ENCODE measurements at places on chromosomes 7 and 10.

- DNase-seq = no peak
These were observed 126.1 kb downstream of the ELAPOR2 start for GRCh38 chr7:86933295-86933845.

GRCh38 chr10:11280187-11280932, 262.7 kb downstream of the CELF2 start:
- DNase-seq = no peak

GRCh38 chr7:132276234-132276630, 300.0 kb downstream of the PLXNA4 start:
- DNase-seq = no peak

GRCh38 chr10:70856454-70856853, 31.9 kb downstream of the PCBD1 start:
- no peak for DNase-seq

- DNase-seq = no peak
These were observed 91.2 kb upstream of the PARD3 start for GRCh38 chr10:34906067-34906965.

DNA sequence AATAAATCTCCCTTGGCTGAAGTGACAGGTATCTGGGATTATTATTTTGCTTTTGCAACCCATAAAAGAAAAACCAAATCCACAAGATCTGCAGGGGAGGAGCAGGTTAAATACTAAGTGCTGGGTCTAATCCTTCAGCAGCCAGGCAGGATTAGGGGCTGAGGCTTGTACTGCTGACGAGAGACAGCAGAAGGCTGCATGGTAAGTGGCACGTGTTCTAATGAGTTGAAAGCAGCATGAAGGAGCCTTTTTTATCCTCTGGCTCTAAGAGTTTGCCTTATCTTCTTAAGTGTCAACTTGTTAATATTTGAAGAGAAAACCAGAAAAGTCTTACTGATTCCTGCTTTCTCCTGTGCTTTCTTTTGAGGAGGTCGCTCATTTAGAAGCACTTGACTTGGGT, 50.0 kb downstream of the LYZL2 start:
- DNase-seq = no peak

DNA sequence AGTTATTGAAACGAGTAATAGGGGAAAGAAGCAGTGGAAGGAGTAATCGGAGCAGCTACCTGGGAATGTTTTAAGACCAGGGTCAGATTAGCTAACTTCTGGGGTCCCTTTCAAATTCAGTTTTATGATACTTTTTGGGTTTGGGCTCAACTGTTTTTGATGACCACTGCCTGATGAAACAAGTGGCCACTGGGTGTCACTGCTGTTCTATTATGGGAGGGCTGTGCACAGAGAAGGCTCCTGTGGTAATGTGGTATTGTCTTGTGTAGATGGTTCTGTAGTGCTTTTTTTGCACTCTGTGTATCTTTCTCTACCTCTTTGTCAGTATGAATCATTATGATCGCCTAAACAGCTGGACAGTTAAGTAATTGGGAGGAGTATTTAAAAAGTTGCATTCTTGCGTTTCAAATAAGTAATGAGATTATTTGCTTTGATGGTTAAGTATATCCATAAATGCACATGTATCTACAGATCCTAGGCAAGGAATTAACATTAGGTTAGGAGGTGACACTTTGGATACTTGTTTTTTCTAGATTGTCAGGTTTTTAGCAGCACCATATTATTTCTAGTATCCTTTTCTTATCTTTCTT, 128.4 kb downstream of the ABCA13 start:
- DNase-seq = peak; percentile 21

DNA sequence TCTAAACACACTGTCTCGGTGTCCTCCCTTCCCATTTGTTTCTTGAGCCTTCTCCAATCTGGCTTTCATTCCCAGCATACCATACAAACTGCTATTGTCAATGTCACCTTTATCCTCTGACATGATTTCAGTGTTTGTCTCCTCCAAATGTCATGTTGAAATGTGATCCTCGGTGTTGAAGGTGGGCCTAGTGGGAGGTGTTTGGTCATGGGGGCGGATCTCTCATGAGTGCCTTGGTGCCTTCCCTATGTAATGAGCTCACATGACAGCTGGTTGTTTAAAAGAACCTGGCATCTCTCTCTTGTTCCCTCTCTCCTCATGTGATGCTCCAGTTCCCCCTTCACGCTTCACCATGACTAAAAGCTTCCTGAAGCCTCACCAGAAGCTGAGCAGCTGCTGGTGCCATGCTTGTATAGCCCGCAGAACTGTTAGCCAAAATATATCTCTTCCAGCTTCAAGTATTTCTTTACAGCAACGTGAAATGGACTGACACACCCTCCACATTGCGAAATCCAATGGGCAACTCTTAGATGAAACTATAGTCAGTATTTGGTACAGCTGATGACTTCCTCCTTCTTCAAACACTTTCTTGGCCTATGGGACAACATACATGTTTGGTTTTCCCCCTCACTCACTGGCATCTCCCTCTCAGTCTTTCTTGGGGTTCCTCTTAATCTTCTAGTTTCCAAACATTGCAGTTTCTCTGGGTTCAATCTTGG, 27.8 kb downstream of the RNLS start:
- DNase-seq = no peak

GRCh38 chr7:152103066-152103465, 77.6 kb downstream of the GALNT11 start:
- no peak for DNase-seq

DNA sequence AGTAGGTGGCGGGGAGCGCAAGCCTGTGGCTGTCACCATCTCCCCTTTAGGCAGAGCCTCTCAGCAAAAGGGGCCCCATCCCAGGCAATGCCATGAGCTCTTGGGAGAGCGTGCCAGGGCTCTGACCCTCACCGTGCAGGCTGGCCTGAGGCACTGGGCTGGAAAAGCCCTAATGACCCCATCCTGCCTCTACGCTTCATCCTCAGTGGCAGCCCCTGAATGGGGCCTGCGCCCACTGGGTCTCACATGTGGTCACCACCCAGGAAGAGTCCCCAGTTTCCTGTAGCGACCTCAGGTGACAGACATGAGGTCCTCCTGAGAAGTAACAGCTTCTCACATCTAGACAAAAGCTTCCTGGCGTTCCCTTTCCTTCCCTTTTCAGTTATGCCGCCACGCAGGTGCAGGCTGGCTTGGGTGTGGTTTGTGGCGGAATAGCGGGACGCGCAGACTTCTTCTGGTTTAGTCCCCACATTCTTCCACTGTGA, 59.2 kb downstream of the CLEC2L start:
- DNase-seq = no peak
